ENCODE measurements at places on chromosomes 3 and 15. TPM values are rescaled to one million over a fixed set of nuclear protein-coding genes. Genes with fewer than 3 reads are reported as not detected.

Gene MEGF11
- total RNA-seq, result 0.63 TPM

Gene DNAH12
- total RNA-seq, result 0.41 TPM

Gene PCSK6
- 8.4 TPM for total RNA-seq

Gene GLDN
- not detected for total RNA-seq

Gene MORC1
- total RNA-seq, result not detected

Gene TRH
- total RNA-seq, result not detected

Gene COL6A5
- total RNA-seq, result not detected

Gene UQCRC1
- total RNA-seq, result 435 TPM
